ENCODE measurements at places on chromosomes 13 and 19.

DNA sequence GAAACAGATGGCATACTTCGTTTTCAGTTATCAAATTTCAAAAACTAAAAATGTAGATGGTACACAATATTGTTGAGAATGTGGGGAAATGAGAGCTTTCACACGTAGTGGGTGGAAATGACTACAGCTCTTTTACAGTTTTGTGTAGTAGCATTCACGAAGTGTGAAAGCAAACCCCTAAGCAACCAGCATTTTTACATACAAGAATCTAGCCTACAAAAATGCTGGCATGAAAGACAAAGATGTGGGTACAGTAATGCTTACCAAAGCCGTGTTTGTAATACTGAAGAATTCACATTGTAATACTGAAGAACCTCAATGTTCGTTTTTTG, 6.3 kb upstream of the ZNF283 start:
- DNase-seq, result no peak

- no peak for DNase-seq
Observed at GRCh38 chr13:99768986-99769385, 202.6 kb downstream of the ZIC5 start.

- no peak for DNase-seq
Observed at GRCh38 chr19:50500060-50500752, 10.8 kb downstream of the JOSD2 start.

DNA sequence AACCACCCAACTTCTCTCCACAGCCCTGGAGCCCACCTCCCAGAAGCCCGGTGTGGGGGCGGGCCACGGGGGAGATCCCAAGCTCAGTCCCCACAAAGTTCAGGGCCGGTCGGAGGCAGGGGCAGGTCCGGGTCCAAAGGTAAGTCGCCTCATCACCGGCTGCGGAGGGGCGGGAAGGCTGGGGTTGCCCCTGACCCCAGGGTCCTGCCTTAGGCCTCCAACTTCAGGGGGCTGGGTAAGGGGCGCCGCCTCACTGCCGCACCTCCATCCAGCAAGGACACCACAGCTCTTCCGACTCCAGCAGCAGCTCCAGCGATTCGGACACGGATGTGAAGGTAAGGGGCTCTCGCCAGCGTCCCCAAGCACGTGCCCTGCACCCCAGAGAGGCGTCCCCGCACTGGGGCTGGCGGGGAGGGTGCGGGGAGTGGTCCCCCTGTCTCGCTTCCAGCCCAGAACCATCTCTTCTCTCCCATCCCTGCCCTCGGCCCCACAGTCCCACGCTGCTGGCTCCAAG, 358 bp downstream of the C19orf33 start:
- no peak for DNase-seq

GRCh38 chr13:110269509-110270185, 37.3 kb downstream of the COL4A1 start:
- no peak for DNase-seq

- no peak for DNase-seq
Observed at GRCh38 chr13:81540777-81541176, 1199.9 kb upstream of the SPRY2 start.

- DNase-seq, result no peak
Observed at GRCh38 chr19:49727217-49728030, 35.7 kb downstream of the TSKS start.

GRCh38 chr13:47545201-47546024, 455.7 kb downstream of the SUCLA2 start:
- no peak for DNase-seq

- DNase-seq, result no peak
Observed at GRCh38 chr19:4504297-4504701, 14.0 kb downstream of the PLIN4 start.

GRCh38 chr13:30125422-30126073, 181.8 kb downstream of the KATNAL1 start:
- no peak for DNase-seq

Data from activated T-cell treated with anti-CD3 and anti-CD28 coated beads for 48 hours (primary cell).